ENCODE measurements at places on chromosomes 1 and 21.
A peak's percentile ranks its signal among the peaks of the same experiment; 100 is the strongest.

- no peak for DNase-seq
Observed at GRCh38 chr1:158227904-158228623, 26.2 kb upstream of the CD1A start.

- DNase-seq, result no peak
Observed at GRCh38 chr1:239040523-239040922, 345.8 kb upstream of the CHRM3 start.

- DNase-seq, result no peak
Observed at GRCh38 chr1:78668427-78668826, 18.8 kb downstream of the IFI44 start.

GRCh38 chr1:42504535-42505128 is 41.5 kb downstream of the CCDC30 start:
- no peak for DNase-seq

DNA sequence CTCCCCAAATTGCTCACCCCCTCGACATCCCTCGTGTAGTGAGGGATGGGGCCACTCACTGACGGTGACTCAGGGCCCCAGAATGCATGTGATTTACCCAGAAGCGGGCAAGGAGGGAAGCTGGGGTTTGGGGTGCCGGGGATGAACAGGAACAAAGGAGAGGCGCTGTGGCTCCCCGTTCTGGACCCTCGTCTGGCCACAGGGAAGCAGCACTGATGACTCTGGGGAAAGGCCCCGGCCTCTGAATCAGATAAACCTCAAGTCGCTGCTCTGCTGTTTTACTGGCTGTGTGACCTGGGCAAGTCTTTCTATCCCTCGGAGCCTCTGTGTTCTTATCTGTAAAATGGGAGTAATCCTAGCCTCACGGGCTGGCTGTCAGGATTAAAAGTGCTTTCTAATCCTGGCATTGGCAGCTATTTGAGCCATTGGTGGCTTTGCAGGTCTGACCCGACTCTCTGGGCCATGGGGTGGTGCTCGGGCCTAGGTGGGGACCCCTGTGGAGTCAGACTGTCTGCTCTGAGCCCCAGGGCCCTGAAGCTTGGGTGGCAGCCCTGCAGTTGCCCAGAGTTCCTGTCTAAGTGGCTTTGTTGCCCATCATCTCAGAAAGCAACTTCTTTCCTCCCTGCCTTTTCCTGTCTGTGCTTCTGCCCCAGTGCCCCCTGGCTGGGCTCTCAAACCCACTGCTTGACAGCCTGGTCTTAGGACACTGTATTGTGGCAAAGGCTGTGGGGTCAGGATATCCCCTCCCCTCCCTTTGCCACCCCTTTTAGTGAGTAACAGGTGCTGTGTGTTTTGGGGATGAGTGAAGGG is 5.5 kb downstream of the TNFRSF1B start:
- no peak for DNase-seq

DNA sequence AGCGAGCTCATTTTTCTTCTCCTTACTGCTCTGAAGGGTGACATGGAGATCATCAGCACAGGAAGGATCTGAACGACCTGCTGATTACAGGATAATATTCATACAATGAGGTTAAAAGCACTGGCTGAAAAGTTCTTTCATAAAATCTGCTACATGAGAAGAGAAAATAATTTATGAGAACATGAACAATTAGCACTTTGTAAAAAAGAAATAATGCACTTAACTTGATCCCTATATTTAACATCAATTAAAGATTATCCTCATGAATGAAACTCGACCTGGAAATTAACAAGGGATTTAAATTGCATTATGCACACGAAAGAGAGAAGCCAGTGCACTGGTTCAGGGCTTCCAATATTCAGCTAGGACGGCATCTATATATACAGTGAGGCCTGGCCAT is 46.6 kb downstream of the RRAGC start:
- DNase-seq, result no peak

- no peak for DNase-seq
Observed at GRCh38 chr21:44724196-44724595, 12.8 kb upstream of the TSPEAR start.

GRCh38 chr1:87115317-87115890 is 201.0 kb downstream of the HS2ST1 start:
- no peak for DNase-seq

GRCh38 chr1:152817309-152817708 is 5.5 kb downstream of the LCE1B start:
- no peak for DNase-seq

GRCh38 chr1:61117283-61117682 is 34.9 kb downstream of the NFIA start:
- DNase-seq, result no peak

DNA sequence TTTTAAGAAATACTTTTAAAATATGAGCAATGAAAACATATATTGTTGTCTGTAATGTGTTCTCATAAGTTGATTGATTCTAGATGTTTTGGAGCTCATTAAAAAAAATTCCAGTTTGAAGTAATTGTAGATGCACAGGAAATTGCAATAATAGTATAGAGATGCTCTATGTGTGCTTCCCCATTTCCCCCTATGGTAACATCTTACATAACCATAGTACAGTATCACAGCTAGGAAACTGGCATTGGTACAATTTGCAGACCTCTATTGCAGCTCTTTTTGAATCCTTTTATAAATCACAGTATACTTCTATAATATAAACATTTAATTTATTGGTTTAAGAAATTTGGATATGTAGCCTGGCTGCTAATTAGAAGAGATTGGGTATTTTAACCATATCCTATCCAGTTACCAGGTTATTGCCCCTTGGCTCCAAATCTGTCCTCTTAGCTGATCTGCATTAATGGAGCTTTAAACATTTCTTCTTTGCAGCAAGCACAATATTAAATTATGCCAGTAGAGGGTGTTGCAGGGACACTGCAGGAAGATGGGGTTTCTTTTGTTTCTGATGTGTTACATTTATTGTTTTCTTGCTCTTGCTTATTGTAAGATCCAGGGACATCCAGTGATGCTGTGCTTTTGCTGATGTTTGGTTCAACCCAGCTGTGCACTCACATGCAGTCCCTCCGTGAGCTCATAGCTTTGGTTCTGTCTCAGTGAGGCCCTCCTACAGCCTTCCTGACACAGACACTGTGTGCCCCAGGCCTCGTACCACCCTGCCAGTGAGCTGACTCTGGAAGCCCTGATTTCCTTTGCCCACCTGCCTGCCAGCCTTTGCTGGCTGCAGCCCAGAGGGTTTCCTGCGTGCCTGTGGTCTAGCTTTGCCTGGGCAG is 103.3 kb downstream of the RABGAP1L start:
- DNase-seq, result peak; percentile 30

GRCh38 chr1:25576459-25577133 is 33.2 kb downstream of the LDLRAP1 start:
- no peak for DNase-seq

GRCh38 chr1:28896609-28896986 is 17.8 kb upstream of the EPB41 start:
- no peak for DNase-seq

GRCh38 chr1:167369175-167369574 is 148.5 kb downstream of the POU2F1 start:
- no peak for DNase-seq

DNA sequence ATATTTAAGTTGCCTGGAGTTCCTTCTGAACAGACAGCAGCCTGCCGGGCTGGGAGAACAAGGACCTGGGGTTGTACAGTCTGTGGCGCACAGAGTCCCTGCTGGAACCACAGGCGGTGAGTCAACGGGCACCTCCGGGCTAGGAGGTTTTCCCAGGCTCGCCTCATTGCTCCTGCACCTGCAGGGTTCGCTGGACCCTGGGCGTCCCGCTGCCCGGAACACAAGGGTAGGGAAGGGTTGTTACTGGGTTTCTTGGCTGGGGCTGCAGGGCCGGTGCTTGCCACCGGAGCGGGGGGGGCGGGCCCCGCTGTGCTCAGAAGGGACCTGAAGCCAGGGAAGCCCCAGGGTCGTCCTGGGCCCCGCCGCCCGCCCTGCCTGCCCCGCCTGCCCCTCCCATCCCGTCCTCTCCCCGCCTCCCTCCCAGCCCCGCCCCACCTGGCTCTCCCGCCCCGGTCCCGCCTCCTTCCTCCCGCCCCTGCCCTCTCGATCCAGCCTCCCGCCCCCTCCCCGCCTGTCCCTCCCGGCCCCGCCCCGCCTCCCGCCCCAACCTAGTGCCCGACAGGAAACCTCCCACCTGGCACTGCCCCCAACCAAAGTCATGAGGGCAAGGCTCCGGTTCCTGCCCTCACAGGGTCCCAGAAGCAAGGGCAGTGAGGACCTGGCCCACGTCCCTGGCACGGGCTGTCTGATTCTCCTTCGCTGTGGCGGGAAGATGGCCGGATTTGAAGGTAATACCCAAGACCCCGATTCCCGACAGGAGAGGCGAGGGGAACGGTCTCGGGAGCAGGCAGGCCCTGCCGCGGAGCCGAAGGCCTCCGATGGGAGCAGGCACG is 6.8 kb downstream of the JMJD4 start:
- peak; percentile 59 for DNase-seq

GRCh38 chr1:206583707-206584648 is 28.3 kb downstream of the EIF2D start:
- peak; percentile 27 for DNase-seq

DNA sequence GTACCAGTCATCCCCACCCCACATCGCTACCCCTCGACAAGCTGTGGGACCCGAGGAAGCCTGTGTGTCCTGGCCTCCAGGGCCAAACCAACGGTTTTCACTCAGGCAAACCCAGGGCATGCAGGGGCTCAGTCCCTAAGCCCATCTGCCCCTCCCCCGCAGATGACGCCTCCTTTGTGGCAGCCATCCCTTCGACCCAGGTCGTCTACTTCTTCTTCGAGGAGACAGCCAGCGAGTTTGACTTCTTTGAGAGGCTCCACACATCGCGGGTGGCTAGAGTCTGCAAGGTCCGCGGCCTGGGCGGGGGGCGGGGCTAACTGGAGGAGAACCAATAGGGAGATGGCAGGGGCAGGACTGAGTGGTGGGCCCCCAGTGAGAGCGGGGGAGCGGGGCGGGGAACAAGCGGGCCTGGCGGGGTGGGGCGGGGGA is 7.4 kb downstream of the SEMA4A start:
- DNase-seq, result peak; percentile 39

DNA sequence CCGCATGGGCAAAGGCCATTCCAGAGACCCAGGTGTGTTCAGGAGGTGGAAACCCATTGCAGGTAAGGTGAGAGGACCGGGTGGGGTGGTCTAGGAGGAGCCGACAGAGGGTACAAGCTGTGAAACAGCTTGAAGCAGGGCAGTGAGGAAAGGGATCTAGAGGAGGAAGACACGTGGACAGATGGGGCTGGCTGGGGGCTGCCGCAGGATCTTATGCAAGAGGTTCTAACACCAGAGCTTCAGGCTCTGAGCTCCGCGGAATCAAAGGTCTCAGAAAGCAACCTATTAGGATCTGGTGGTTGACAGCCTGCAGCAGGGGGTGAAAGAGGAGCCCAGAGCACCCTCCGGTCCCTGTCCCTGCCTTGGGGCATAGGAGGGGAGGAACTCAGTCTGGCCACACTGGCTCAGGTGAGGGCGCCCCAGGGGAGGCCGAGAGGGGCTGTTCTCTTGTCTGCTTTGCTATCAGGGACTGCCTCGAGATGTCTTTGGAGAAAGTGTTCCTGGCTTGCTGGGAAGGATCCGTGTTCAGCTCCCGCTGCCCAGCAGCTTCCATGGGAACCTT is 1.9 kb downstream of the TFF1 start:
- no peak for DNase-seq

- no peak for DNase-seq
Observed at GRCh38 chr1:4379451-4380175, 274.8 kb upstream of the AJAP1 start.

DNA sequence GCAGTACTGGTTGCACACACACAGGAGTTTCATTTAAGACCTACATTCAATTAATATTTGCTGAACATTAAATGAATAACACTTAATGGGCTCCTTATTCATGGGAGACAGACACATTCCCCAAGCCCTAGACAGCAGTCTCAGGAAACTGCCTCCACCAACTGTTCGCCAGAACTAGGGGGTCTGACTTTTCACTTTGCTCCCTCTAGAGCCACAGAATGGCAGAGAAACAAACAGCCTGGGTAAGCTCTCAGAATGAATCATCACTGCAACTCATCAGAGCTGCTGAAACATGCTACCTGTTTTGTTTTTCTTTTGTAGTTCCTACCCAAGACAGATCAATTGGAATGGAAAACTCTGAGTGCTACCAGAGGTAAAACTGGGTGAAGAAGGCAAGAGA is 31.7 kb downstream of the ELK4 start:
- no peak for DNase-seq

- DNase-seq, result no peak
Observed at GRCh38 chr1:176199707-176200106, 7.4 kb downstream of the COP1 start.

GRCh38 chr1:226044514-226045101 is 17.9 kb upstream of the H3-3A start:
- no peak for DNase-seq

DNA sequence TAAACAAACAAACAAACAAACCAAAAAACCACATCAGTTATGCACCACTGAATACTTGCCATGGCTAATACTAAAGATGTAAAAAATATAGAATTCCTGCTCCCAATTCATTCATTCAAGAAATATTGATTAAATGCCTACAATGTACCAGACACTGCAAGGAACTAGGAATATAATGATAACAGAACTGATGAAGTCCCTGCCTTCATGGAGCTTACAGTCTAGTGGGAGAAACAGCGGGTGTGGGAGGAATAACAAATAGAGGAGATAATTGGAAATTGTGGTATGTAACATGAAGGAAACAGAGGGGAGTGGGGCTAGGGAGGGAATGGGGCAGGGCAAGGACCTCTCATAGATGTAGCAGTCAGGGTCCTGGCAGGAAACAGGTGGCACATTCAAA is 58.6 kb upstream of the NBL1 start:
- no peak for DNase-seq

DNA sequence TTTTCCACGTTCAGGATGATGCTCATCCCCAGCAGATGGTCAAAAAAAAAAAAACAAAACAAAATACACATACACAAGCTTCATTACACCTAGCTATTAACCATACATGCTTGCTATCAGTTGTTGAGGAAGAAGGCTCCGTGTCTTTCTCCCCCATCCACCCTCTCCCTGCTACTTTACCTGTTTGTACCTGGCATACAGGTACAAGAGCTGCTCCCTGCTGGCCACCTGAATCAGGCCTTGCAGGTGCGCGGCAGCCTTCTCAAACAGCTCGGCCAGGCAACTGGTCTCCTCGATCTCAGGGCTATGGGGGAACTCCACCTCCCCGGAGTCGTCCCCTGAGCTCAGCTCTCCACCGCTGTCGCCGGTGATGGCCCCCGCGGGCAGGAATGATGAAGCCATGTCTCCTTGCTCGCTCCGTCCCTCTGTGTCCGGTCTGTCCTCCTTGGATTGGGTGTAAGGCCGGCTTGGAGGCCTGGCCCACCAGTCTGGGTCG is 464 bp downstream of the ACBD6 start:
- DNase-seq, result no peak

DNA sequence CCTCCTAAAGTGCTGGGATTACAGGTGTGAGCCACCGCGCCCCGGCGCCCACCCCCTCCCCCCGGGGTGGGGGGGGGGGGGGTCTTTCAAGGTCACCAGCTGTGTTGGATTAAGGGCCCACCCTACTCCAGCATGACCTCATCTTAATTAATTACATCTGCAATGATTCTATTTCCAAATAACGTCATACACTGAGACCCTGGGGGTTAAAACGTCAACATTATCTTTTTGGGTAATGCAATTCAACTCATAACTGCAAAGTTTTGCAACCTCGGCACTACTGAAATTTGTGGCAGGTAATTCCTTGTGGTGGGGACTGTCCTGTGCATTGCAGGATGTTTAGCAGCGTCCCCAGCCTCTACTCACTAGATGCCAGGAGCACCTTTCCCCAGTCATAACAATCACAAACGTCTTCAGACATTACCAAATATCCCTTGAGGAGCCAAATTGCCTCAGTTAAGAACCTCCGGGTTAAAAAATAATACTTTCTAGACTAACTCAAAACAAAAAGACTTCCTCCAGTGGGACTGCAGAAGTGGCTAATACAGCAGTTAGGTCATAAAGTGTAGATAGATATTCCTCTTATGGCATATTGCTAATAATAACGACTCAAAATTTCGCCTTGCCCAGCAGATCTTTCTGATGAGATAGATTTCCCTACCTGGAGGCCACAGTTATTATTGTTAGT is 233.0 kb upstream of the KAZN start:
- no peak for DNase-seq
